ENCODE measurements at places on chromosomes 7 and 10.

- DNase-seq = no peak
These were observed 142.0 kb downstream of the DOCK1 start for GRCh38 chr10:127046975-127047877.

- DNase-seq = no peak
These were observed 79.1 kb downstream of the RAMP3 start for GRCh38 chr7:45236666-45237065.

DNA sequence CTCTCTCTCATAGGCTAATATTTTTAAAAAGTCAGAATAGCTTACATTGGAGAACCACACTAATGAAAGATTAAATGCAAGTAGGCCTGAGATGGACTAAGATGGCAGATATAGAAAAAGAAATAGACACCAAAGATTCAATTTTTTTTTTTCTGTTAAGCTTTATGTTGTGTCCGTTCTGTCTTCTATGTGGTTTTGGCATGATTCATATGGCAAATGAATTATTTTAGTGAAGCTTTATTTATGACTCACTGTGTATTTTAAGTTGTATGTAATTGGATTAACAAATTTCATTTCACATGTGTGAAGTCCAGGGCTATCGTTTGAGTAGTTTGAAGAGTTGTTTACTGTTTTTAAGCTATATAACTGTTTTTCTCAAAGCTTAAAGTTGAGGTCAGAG, 214.8 kb downstream of the CAMK1D start:
- DNase-seq = peak; percentile 7

DNA sequence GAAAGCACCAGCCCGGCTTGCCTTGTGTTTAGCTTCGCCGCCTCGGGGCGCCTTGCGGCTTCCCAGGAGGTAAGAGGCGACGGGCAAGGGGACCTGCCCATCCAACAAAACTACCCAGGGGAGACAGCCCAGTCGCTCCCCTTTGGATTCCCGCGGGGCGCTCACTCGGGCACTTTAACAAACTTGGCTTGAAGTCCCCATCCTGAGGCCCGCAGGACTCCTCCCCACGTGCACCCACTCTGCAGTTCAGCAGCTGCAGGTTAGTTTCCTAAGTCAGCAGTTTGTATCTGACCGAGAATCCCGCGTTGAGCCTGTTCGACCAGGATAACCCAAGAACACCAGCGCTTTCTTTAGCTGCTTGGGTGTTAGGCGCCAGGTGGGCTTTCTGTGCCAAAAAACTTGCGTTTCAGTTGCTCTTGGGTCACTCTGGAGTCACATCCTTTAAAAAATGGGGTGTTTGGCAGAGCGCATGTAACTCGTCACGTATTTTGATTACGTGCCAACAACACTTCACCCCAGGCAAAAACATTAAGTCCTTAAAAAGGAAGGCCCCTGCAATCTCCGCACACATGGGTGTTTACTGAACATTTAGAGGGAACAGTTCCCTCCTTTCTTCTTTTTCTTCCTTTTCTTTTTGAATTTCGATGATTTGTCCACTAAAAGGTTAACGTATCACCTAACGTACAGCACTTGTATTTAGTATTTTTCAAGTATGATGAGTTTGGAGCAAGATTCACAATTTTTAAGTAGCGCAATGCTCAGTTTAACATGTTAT, 876 bp downstream of the DNAH11 start:
- no peak for DNase-seq

- no peak for DNase-seq
These were observed 270.4 kb downstream of the RELN start for GRCh38 chr7:103719070-103719469.

DNA sequence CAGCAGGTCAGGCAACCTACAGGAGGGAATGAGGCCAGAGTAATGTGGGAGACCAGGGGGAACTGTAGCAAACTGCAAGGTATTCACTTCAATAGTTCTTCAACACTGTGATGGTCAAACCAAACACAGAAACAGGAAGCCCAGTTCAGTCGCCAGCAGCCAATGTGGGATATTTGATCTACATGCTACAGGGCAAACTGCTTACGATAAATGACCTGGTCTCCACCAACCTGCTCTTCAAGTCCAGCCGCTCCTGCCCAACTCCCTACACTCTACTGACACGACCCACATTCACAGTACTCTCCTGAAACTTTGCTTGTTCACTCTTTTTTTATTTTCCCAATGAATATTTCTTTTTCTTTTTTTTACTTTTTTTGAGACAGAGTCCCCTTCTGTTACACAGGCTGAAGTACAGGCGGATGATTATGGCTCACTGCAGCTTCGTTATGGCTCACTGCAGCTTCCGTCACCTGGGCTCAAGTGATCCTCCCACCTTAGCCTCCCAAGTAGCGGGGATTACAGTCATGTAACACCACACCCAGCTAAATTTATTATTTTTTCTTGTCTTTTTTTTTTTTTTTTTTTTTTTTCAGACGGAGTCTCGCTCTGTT, 42.1 kb downstream of the MDH2 start:
- DNase-seq = no peak

GRCh38 chr10:76136961-76137360, 705.5 kb downstream of the LRMDA start:
- no peak for DNase-seq

GRCh38 chr10:104642658-104643302, 1.7 kb downstream of the SORCS3 start:
- DNase-seq = no peak

DNA sequence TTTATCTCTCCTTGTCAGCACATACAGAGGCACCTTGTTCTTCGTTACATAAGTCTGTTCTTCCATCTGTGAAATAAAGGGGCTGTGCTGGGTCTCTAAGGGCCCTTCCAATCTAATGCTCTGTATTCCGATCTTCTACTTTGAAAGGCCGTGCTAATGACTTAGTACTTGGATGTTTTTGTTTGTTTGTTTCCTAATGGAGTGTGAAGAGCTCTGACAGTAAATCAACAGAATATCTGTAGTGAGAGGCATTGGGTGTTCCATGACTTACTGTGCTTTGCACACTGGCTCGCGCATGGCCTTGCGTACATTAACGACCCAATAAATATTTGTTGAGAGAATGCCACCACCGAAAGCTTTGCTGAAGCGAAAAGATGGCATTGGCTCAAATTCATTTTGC, 162.1 kb downstream of the CHN2 start:
- DNase-seq = no peak

GRCh38 chr7:111324228-111324627, 233.3 kb downstream of the LRRN3 start:
- DNase-seq = no peak

DNA sequence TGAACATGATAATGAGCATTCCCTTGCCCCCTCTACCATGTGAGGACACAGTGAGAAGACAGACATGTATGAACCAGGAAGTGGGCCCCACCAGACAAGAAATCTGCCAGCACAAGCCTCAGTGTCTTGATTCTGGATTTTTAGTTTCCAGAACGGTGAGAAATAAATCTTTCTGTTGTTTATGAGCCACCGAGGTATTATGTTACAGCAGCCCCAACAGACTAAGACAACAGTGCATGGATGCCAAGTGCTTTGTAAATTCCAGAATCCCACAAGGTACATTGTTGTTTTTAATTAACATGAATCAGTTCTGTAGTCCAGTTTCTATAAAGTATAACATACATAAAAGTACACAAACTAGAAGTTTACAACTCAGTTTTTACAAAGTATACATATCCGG, 162.2 kb downstream of the ARHGAP21 start:
- no peak for DNase-seq

DNA sequence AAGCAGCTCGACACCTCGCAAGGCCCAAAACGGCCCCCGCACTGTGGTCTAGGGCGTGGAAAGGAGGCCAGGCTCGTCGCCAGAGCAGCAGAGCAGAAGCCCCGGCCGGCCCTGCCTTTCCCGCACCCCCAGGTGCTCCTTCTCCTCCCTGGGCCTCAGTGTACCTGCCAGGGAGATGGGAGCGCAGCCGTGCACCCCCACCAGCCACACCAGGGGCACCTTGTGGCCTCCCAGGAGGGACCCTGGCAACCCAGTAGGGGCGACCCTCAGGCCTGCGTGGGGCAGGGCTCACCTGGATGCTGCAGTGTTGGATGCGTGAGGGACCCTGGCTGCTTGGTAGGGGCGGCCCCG, 9.5 kb downstream of the PDGFA start:
- no peak for DNase-seq

DNA sequence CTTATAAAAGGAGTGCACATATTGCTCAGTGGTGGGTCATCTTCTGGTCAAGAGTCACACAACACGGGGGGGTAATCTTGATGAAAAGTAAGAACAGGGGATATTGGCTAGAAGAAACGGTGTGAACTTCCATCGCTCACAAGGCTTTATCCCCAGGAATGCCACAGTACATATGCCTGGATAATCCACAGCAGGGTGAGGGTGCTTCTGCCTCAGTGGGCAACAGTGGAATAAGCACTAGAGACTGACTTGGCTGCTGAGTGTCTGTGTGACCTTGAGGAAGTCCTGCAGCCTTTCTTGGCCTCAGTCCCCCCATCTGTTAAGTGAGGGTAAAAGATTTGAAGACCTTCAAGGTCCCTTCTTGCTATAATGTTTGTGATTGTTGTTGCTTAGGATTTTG, 44.9 kb upstream of the SHH start:
- DNase-seq = no peak
